ENCODE measurements at places on chromosomes 2 and 18.

- no peak for DNase-seq
These were observed 401.0 kb downstream of the SETBP1 start for GRCh38 chr18:45081566-45082181.

- DNase-seq: no peak
These were observed 36.8 kb downstream of the SLC66A2 start for GRCh38 chr18:79914614-79915160.

DNA sequence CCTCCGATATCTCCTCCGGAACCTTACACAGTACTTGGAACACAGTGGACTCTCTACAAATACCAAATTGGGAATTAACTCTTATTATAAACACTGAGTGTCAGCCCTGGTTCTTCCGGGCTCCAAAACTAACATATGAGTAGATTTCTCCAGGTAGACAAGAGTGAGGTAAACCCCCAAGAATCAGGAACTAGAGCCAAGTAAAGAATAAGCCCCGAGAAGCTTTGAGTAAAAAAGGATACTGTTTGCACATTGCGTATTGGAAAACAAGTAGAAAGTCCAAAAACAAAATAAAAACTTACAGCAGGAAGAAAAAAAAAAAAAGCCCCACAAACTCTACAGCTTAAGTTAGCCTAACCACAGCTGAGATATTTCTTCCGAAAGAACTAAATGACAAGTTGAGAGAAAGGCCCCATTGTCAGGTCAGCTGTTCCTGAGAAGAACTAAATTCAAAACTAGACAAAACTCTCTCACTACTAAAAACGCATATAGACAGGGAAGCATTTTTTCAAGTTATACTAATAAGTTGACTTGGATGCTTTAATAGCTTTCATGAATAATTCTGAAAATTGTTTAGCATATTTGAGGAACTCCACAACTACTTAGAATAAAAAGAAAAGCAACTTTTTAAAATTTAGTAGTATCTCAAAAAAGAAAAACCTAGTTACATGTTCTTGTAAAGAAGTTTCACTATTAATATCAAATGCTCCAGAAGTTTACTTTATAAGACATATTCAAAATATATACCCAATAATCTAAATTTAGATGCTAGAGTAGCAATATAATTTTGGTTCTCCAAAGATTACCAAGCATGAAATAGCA lies 4.3 kb upstream of the HAAO start:
- DNase-seq: no peak

GRCh38 chr18:78730546-78730945 lies 249.1 kb upstream of the SALL3 start:
- no peak for DNase-seq

Data from HL-60 (cell line).